ENCODE measurements at places on chromosomes 3 and 15. TPM values are rescaled to one million over a fixed set of nuclear protein-coding genes. Genes with fewer than 3 reads are reported as not detected.

The LRRN1 gene
- under 0.01 TPM for total RNA-seq

The SAMMSON gene
- 0.28 TPM for total RNA-seq

The ZNF619 gene
- total RNA-seq = 6.5 TPM

The ATP13A4 gene
- total RNA-seq = 0.19 TPM

The CYP8B1 gene
- not detected for total RNA-seq

The ATP13A5 gene
- total RNA-seq = not detected

The VIPR1 gene
- total RNA-seq = 7.7 TPM

The SAMD7 gene
- total RNA-seq = not detected

The MYL3 gene
- total RNA-seq = not detected
